ENCODE measurements at places on chromosomes 11 and 22.

DNA sequence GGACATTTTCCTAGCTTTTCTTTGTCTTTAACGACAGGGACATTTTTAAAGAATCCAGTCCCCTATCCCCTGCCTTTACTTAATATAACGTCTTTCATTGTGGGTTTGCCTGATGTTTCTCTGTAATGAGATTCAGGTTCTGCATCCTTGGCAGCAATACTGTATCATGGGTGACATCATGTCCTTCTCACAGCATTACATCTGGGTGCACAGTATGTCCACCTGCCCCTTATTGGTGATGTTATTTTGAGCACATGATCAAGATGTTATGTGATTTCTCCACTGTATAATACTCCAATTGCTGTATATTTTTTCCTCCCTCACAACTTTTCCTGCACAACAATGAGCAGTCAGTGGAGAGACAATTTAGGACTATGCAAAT lies 9.7 kb upstream of the STK33 start:
- DNase-seq = no peak

- DNase-seq = no peak
Observed at GRCh38 chr11:129731316-129731715, 84.3 kb upstream of the TMEM45B start.

GRCh38 chr11:35600331-35600838 lies 17.9 kb upstream of the FJX1 start:
- DNase-seq = no peak

GRCh38 chr22:43008921-43009320 lies 6.0 kb downstream of the PACSIN2 start:
- no peak for DNase-seq

- DNase-seq = peak; percentile 88
Observed at GRCh38 chr11:102757823-102758549, 22.4 kb downstream of the MMP10 start.

- DNase-seq = peak; percentile 91
Observed at GRCh38 chr11:75325713-75326438, 25.6 kb downstream of the ARRB1 start.

- peak; percentile 95 for DNase-seq
Observed at GRCh38 chr22:36065775-36066544, 37.3 kb upstream of the RBFOX2 start.

- DNase-seq = peak; percentile 49
Observed at GRCh38 chr22:25497181-25497641, 67.3 kb upstream of the GRK3 start.

DNA sequence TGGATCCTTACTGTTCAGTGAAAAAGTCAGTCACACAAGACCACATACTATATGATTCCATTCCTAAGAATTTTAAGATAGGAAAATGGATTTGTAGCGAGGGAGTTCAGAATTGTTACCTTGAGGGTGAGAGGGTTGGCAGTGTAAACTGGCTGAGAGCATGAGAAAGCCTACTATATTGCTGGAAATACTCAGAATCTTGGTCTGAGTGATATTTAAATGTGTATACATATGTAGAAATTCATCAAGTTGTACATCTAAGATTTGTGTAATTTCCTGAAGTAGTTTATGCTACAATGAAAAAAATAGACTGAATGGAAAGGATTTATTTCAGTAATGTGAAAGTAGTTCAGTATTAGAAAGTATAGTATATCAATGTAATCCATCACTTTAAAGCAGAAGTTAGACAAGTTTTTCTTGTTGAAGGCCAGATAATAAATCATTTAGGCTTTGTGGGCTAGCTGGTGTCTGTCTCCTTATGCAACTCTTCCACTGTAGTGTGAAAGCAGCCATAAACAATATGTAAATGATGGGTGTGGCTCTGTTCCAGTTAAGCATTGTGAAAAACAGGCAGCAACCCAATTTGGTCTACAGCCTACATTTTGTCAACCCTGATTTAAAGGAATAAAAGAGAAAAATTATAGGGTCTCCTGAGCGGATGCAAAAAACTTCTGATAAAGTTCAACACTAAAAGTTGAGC lies 127.2 kb upstream of the THY1 start:
- DNase-seq = no peak

GRCh38 chr11:80987171-80987570 lies 1546.3 kb upstream of the TENM4 start:
- DNase-seq = no peak

- DNase-seq = no peak
Observed at GRCh38 chr22:17537155-17537554, 26.1 kb upstream of the SLC25A18 start.

GRCh38 chr22:47878460-47878859 lies 1116.0 kb downstream of the TBC1D22A start:
- no peak for DNase-seq

GRCh38 chr11:8267280-8267679 lies 3.6 kb upstream of the LMO1 start:
- DNase-seq = no peak

DNA sequence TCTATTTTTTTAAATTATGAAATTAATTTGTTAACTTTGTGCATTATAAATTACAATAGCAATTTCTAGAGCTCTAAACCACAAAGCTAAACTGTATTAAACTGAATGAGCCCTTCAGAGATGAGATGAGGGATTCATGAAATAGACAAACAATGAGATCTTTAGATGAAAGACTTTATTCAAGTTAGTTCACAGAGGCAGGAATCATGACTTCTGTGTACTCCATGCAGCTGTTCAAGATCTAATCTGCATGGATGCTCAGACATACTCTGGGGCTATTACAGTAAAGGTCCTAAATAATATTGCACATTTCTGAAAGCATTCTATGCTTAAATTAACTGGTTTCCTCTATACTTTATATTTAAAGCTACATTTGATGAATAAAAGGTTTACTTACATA lies 122.7 kb downstream of the FCHSD2 start:
- no peak for DNase-seq

- DNase-seq = no peak
Observed at GRCh38 chr11:67057205-67057672, 592 bp downstream of the RHOD start.

DNA sequence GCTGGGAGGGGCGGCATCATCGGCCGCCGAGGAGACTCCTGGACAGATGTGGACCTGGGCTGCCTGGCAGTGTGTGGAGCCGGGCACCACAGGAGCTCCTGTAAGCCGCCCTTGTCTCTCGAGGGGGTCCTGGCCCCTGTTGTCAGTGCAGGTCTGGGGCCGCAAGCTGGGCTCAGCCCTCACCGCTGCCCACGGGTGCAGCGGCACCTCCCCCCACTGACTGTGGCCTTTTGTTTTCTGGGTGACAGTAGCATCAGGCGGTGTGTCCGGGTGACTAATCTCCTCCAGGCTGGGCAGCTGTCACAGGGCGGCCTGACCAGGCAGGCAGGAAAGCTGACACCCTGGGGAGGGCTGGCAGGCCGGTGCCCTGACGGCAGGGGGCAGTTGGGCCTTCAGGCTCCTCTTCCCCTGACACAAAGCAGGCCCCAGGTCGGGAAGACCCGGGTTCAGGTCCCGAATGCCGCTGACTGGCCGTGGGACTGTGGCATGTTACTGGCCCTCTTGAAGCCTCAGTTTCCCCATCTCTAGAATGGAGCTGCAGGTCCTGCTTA lies 16.3 kb downstream of the DGKZ start:
- no peak for DNase-seq

DNA sequence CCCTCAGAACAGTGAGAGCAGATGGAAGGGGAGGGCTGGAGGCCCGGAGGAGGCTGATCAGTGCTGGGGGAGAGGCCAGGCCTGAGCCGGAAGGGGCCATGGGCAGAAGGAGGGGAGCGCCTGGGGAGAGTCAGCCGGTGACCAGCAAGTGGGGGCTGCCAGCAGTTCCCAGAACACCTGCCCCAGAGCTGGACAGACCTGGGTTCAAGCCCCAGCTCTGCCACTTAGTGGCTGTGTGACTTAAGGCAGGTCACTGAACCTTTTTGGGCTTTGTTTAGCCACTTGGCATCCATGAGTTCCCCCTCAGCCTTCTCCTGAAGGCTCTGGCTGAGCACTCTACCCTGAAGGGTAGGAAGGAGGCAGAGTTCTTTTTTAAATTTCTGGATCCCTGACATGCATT lies 17.4 kb downstream of the WNT11 start:
- DNase-seq = no peak

DNA sequence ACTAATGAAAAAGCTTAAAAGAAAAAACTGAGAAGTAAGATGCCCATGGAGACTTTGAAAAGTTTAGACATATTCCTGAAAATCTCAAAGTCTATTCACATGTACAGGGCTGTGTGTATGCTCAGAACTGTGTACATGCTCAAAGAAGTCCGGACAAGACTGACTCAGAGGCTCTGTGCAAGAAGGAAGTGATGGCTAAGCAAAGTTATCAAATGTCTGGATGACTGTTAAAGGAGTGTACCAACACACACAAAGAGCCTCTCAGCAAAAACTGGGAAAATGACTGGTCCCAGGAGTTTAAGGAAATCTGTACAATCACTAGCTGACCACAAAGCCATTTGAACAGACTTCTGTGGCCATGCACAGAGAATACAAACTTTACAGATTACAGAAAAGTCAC lies 33.1 kb upstream of the ARHGAP32 start:
- peak; percentile 80 for DNase-seq

GRCh38 chr11:88100151-88100550 lies 75.1 kb downstream of the RAB38 start:
- peak; percentile 16 for DNase-seq

DNA sequence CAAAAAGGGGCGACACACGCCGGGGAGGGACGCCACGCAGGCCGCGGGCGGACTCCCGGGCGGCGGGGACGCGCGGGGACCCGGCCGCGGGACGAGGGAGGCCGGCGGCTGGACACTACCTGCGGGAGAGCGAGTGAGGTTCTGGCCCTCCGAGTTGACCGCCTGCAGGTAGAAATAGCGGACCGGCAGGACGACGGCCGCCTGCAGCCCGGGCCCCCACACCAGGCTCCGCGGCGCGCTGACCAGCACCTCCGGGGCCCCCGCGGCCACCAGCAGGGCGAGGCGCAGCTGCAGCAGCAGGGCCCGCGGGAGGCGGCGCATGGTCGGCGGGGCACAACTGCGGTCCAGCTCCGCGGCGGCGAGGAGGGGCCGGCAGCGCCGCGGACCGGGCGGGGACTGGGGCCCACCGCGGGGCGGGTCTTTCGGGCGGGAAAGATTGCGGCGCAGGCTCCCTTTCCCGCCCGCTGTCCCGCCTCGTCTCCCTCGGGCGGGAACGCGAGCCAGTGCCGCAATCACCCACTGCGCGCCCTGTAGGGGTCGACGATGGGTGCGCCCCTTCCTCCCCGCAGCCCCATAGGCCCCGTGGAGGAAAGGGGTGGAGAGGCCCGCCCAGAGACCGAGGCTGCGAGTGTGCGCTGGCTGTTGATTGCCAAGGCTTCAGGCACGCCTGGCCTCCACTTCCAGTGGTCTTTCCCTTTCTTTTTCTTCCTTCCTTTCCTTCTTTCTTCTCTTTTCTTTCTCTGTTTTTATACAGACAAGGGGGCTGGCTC lies at the start of gene POGLUT3:
POGLUT3 (minus strand) TSS at position 339 of the 770 bp plus-strand sequence; CDS start at position 321, 18 bp downstream.
- DNase-seq = peak; percentile 48

- peak; percentile 83 for DNase-seq
Observed at GRCh38 chr11:78251083-78251775, 62.5 kb downstream of the USP35 start.

DNA sequence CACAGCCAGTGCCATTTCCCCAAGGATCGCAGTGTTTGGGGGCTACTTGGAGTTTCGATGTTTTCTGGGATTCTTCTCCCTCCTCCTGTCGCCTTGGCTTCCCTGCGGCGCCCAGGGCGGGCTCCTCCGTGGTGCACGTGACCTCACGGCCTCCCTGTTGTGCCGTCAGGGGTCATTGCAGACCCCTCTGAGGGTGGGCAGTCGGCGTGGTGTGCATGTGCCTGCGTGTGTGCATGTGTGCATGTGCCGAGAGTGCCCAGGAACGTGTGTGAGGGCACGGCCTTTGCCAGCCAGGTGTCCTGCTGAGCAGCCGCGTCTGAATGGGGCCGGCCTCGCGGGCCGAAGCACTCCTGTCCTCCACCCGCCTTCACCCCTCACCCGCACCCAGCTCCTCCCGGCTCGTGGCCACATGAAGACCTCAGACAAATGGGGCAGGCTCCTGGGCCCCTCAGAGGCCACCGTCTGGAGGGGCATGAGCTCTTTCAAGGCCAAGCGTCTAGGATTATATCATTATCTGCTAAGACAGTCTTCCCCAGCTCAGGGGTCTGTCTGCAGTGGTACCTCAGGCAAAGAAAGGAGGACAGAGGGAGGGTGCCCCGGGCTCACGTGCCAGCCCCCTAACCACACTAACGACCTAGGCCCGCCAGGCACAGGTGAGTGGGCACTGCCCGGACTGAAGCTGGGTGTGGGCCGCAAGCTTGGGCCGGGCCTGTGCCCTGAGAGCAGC lies 9.4 kb upstream of the MRPL23 start:
- no peak for DNase-seq

DNA sequence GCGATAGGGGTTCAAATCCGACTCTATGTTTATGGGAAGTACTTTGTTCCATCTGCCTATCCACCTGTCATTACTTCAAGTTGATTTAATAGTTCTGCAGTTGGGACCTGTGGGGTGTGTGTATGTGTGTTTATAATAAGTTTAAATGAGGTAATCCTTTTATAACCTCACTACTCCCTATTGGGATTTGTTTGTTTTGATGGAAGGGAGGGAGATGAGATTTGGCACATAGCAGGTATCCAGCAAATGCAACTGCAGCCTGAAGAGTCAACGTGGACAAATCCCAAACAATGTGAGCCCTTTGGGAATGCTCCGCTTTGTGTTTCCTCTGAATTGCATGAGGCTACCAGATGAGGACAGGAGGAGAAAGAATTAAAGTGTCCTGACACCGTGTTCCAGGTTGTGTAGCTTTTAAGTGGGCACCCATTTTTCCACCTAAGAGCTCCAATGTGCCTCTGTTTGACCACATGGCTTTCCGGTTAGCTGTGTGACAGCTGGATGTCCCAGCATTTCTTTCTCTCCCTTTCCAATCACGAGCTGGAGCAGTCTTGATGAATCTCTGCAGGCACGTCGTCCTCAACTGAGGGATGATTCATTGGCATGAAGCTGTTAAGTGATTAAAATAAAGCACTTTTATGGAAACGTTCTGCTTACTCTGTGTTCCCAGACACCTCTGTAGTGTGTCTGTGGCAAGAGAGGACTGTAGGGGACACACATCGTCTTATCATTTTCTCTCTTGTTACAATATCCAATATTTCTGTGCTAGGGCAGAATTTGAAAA lies 610.7 kb downstream of the NTM start:
- no peak for DNase-seq

DNA sequence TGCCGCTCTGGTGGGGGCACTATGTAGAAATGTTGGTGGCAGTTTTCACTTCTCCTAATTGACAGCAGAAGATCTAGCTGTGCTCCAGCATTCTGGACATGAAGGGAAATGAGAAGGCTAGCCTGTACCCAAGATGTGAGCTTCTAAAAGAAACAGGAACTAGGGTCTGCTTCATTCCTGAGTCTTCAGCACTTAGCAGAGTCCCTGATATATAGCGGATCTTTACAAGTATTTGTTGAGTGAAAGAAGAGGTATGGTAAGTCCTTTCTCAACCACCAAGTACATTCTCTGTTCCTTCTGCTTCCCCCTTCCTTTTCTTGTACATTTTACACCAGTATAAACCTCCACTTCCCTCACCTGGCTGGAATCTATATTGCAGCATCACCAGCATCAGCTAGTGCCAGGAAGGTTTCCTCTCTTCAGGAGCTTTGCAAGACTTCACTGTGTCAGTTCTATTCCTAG lies 408.3 kb upstream of the CADM1 start:
- no peak for DNase-seq
